AG08396 (cell line): ENCODE measurements at places on chromosomes 7 and 10.

DNA sequence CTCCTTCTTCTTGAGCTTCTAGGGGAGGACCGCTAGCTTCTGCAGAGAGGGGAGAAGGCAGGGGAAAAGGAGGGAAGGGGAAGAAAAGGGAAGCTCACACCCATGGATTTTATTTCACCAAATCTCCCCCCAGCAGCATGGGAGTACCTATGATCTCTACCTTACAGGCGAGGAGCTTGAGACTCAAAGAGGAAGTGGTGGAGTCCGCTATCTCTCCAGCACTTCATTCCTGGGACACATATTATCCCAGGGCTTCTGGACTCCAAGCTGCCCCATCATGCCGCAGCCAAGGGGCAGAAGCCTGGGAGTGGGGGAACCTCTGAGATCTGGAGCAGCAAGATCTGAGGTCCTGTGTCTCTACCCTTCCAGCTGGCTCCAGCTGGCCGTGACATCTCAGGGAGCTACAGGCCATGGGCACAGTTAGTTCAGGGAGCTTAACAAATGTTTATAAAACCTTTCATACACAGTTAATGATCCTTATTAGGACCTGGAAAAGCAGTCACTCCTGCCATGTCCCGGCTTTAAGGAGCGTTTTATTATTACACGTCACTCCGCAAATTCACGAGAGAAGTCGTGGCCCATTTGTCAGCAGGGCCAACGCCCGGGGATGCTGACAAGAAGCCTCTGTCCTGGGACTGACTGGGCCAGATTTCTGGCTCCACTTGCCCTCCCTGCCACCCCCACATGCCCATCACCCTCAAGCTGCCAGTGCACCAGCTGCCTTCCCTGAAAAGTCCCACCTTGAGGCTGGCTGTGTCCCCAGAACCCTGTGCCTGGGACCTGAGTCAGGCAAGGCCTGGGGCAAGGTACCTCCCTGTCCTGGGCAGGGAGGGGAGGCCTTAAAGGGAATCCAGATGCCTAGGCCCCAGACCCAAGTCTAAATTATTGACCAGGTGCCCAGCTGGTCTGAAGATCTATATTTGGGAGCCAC, 132.1 kb upstream of the ZMIZ1 start:
- DNase-seq = no peak

DNA sequence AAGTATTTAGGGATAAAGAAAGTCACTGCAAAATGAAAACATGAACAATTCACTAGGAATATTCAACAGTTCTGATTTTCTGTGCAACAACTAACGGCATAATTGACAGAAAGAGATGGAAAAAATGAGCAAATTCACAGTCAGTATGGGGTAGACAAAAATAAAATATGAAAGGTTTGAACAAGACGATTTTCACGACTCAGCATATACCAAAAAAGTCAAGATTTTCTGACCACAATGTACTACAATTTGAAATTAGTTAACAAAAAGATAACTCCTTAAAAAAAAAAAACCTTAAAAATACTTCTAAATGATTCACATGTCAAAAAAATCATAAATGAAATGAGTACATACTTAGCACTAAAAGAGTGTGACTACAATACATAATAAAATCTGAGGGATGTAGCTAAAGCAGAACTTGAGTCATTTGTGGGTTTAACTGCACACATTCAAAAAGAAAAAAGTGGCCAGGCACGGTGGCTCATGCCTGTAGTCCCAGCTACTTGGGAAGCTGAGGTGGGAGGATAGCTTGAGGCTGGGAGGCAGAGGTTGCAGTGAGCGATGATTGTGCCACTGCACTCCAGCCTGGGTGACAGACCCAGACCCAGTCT, 22.6 kb upstream of the MTURN start:
- no peak for DNase-seq

GRCh38 chr10:42754155-42755027, 28.2 kb upstream of the BMS1 start:
- peak; percentile 72 for DNase-seq

- DNase-seq = no peak
These were observed 160.0 kb upstream of the ANK3 start for GRCh38 chr10:60549686-60550085.

- no peak for DNase-seq
These were observed 86.0 kb downstream of the CAMK1D start for GRCh38 chr10:12435348-12435747.

GRCh38 chr10:123069246-123069986, 60.6 kb downstream of the ACADSB start:
- no peak for DNase-seq

DNA sequence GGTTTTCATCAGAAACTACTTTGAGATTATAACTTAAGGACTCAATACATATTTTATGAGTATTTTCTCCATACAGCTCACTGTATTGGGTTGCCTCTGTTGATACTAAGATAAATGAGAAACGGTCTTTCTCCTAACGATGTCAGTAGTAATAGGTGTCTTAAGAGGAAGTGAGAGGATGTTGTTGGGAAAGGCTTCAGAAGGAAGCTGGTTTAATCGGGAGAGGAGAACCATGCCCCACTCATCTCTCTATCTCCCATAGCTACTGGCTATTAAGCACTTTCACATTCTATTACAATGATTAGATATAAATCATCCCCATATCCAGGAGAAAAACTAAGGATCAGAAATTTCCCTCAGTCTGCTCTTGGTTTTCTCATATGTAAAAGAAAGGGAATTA, 2.0 kb downstream of the CLEC5A start:
- DNase-seq = no peak

GRCh38 chr7:6637544-6638229, 569 bp downstream of the ZNF316 start:
- DNase-seq = peak; percentile 82

DNA sequence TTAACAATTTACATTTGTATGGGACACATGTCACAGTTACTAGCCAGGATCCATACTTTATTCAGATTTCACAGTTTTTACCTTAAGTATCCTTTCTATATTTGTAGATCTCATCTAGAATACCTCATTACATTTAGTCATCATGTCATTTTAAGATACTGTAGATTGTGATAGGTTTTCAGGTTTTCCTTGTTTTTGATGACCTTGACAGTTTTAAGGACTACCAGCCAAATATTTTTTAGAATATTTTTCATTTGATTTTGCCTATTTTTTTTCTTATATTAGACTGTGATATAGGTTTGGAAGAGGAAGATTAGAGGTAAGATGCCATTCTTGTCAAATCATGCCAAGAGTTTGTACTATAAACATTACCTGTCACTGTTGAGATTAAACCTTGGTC, 460.3 kb downstream of the ANKRD7 start:
- DNase-seq = no peak

- no peak for DNase-seq
These were observed 103.0 kb downstream of the NXPH1 start for GRCh38 chr7:8536431-8536830.
